ENCODE measurements at places on chromosomes 4 and X.

DNA sequence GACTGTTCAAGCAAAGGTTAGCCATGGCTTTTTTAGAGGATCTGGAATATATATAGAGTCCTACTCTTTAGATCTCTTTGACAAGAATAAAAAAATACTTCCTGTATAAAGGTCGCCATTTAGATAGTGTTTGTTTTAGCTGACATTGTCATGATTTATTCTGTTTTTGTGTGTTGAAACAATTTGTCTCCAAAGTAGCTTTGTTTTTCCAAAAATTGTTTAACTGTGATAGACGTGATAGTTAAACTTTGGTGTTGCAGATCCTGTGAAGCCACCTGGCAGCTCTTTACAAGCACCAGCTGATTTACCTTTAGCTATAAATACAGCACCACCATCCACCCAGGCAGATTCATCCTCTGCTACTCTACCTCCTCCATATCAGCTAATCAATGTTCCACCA lies 80.3 kb upstream of the SMARCA5 start:
- DNase-seq, result no peak

- DNase-seq, result no peak
These were observed 88.2 kb downstream of the SORBS2 start for GRCh38 chr4:185723631-185724260.

- DNase-seq, result no peak
These were observed 173.8 kb upstream of the RAI2 start for GRCh38 chrX:18034945-18035344.

DNA sequence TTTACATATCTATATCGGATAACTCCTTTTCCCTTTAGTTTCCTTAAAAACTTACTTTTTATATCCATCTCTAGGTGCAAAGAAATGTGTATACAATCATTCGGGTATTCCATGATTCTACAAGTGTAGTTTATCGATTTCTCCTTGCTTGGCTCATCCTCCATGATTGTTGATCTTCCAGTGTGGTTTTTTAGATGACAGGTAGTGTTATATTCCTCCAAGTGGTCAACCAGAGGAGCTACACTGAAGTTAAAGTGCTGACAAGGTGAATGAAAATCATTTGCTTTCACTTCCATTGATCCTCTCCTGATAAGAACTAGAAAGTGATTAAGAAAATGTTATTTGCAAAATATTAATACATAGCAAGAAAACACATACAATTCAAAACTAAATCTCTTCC lies 38.5 kb downstream of the TMEM156 start:
- DNase-seq, result no peak

DNA sequence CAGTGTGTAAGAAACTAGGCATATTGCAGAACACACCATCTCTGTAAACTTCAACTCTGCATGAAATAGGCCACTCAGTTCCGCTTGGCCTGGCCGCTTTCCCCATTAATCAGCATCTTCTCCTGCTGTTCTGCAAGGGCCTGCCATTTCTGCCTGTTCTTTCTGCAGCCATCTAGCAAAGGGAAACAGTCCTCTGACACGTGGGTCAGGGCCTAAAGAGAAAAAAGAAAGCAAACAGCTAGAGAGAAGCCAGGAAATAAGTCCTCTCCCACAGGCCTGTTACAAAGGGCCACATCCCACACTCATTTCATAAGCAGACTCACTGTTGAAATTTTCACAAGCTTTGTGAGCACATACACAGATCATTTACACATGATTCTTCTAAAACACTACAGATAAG lies 130.1 kb downstream of the PDE5A start:
- DNase-seq, result no peak

DNA sequence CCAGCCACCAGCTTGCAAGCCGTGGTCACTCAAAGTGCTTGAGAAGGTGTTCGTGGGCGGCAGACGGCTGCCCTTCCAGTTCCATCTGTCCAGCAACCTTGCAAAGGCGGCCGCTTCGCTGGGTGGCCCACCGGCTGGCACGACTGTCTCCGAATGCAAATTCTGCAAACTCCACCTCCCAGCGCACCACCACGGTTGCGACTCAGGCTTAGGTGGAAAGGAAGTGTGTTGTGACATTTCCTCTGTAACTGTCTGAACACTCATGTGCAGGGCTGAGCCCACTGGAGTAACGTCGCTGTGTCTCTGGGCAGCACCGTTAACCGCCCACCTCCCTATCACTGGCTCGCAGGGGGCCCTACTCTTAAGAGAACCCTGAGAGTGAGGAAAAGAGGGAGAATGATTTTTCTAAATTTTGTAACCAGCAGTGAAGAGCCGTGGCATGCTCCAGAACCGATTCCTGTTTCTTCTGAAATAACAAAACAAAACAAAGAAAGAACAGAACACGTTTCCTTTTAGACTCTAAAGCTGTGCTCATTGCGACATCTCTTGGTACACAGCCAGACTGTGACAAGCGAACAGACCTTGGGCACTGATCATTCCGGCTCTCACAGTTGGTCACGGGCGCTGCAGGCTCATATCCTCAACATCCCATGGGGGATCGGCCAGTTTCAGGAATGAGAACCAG lies at the start of gene P2RY8:
Gene P2RY8, minus strand, starts transcription at position 155 of the 685 bp plus-strand sequence. CDS start 70,627 bp downstream, outside the sequence.
- peak; percentile 82 for DNase-seq

DNA sequence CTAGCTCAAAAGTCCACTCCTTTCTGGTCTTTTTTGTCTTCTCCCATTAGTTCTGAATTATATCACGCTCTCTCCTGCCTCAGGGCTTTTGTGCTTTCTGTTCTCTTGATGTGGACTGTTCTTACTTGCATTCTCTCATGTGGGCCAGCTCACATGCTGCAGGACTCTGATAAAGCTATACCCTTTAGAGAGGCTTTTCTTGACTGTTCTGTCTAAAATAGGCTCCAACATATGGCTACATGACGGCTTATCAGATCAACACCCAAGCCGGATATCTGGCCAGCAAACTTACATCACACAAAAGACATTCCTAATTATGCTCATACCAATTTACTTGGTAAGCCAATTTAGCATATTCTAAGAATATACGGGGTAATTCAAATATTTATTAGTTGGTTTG lies 1494.5 kb downstream of the TECRL start:
- DNase-seq, result no peak

DNA sequence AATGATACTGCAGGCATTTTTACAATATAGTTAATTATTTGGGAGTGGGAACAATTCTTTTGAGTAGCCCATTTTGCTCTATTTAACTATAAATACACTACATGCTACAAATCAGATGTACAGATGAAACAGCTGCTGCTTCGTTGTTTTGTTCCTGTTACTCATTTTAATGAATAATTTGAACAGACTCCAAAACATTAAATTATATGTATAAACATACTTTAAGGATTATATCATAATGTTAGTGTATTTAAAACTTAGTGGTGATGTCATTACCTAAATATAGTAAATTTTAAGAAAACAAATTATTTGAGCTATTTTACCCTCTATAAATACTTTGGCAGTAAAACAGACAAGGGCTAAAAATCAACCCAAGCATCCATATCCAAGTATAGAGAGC lies 60.7 kb downstream of the GAB1 start:
- no peak for DNase-seq

- no peak for DNase-seq
These were observed 8.2 kb downstream of the KLHL4 start for GRCh38 chrX:87525771-87526229.

- DNase-seq, result no peak
These were observed 55.7 kb downstream of the CPZ start for GRCh38 chr4:8648296-8648695.

DNA sequence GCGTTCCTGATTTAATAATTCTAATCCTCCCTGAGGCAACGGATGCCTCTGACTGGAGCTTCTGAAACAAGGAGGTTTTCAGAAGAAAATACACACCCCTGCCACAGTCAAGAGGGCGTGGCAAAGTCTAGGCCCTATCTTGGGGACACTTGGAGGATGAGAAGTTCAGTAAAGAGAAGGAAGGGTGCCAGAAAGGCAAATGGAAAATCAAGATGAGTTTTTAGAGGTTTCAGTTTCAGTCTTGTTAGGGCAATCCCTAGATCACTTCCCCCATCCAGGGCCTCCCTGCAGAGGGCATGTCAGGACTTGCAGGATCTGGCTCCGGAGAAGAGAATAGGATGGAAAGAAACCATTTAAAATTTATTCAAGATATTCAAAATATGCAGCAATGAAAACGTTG lies 28.5 kb upstream of the FGF2 start:
- DNase-seq, result no peak

GRCh38 chr4:8127051-8127826 lies 31.4 kb downstream of the ABLIM2 start:
- no peak for DNase-seq

- DNase-seq, result no peak
These were observed 47.7 kb downstream of the ARHGEF38 start for GRCh38 chr4:105599932-105600655.

GRCh38 chr4:180953572-180953971 lies 1289.6 kb upstream of the TENM3 start:
- no peak for DNase-seq

GRCh38 chr4:78689261-78689660 lies 86.9 kb upstream of the BMP2K start:
- DNase-seq, result no peak

- DNase-seq, result no peak
These were observed 118.6 kb upstream of the VCX3B start for GRCh38 chrX:8346060-8346459.

- no peak for DNase-seq
These were observed 121.8 kb upstream of the C1GALT1C1 start for GRCh38 chrX:120751683-120752082.

DNA sequence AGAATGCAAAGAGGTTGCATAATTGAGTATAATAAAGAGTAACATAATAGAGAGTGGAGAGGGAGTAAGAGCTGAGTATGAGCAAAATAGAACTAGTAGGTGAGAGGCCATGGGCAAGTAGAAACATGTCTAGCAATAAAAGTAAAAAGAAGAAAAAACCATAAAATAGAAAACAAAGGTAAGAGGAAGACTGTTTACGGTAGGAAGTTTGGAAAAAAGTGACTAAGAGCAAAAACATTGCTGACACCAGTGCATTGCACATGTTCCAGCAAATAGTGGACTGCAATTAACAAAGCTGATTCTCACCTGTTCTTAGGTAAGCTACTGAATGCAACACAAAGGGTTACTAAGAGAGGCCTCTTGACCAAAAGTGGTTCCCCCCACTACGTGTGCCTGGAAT lies 202.9 kb downstream of the TEX13A start:
- no peak for DNase-seq

- DNase-seq, result no peak
These were observed 53.9 kb upstream of the SORBS2 start for GRCh38 chr4:185865901-185866328.

DNA sequence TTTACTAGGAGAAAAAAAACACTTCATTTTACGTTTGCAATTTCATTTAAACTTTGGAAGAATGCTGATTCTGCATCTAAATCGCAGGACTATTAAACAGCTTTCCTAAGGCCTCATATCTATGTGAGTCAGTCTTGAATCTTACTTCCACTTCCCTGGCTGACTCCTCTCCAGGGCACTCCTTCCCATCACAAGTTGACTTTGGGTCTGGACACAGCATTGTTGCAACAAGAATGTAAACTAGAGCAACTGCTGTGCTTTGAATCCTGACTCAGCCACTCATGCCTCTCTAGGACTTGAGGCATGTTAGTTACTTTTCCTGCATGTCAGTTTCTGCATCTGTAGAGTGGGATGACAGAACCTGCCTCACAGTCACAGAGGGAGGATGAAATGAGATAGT lies 413.8 kb downstream of the FAT4 start:
- DNase-seq, result no peak

GRCh38 chr4:40576651-40577480 lies 52.8 kb downstream of the RBM47 start:
- no peak for DNase-seq

GRCh38 chrX:114134465-114134864 lies 449.4 kb upstream of the HTR2C start:
- no peak for DNase-seq

DNA sequence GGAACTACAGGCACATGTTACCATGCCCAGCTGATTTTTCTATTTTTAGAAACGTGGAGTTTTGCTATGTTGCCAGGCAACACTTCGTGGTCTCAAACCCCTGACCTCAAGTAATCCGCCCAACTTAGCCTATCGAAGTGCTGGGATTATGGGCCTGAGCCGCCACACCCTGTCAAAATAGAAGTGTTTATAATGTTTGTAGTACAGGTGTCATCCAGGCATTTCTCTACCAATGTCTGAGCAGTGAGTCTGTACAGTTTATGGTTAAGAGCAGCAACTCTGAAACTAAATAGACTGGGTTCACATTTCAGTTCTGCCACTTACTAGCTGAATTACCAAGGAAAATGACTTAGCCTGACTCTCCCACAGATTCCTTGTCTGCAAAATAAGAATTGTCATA lies 460.4 kb upstream of the GALNT7 start:
- no peak for DNase-seq

DNA sequence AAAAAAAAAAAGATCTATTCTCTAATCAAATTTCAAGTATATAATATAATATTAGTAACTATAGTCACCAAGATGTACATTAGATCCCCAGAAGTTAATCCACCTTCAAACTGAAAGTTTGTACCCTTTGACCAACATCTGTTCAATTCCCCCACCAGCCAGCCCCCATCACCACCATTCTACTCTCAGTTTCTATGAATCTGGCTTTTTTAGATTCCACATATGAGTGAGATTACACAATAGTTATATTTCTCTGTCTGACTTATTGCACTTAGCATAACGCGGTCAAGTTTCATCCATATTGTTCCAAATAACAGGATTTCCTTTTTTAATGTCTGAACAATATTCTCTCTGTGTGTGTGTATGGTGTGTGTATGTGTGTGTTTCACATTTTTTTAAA lies 33.7 kb upstream of the VMA21 start:
- DNase-seq, result no peak

GRCh38 chr4:54541426-54542118 lies 116.2 kb upstream of the KIT start:
- no peak for DNase-seq

DNA sequence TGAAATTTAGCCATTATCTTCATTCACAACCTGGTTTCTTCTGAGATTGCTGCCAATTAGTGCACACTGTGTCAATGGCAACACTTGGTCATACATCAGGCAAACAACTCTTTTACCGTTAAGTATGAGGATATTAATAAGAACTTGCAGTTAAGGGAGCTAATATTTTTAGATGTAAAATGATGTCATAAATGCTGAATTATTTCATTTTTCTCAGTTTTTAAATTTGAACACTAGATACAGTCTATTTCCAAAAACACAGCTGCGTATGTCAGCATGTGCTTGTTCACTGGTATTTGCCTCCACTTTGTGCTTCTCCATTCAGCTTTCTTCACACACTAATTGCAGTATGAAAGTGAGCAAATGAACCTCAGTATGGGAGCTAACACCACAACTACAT lies 1.6 kb downstream of the KLHL13 start:
- DNase-seq, result no peak

- DNase-seq, result no peak
These were observed 75.6 kb downstream of the REPS2 start for GRCh38 chrX:17021851-17022604.

All from stimulated activated CD4-positive, alpha-beta T cell treated with anti-CD3 and anti-CD28 coated beads, Interleukin-4, amount 100 ng/mL, for 24 hours (primary cell).